ENCODE measurements at places on chromosomes 4 and X. TPM values are rescaled to one million over a fixed set of nuclear protein-coding genes. Genes with fewer than 3 reads are reported as not detected.

FOXP3 gene
- polyA plus RNA-seq: not detected

TMPRSS11D gene
- 0.07 TPM for polyA plus RNA-seq

STBD1 gene
- 8.8 TPM for polyA plus RNA-seq

DDX53 gene
- polyA plus RNA-seq: not detected

BRS3 gene
- polyA plus RNA-seq: not detected

BEND2 gene
- not detected for polyA plus RNA-seq

DNA sequence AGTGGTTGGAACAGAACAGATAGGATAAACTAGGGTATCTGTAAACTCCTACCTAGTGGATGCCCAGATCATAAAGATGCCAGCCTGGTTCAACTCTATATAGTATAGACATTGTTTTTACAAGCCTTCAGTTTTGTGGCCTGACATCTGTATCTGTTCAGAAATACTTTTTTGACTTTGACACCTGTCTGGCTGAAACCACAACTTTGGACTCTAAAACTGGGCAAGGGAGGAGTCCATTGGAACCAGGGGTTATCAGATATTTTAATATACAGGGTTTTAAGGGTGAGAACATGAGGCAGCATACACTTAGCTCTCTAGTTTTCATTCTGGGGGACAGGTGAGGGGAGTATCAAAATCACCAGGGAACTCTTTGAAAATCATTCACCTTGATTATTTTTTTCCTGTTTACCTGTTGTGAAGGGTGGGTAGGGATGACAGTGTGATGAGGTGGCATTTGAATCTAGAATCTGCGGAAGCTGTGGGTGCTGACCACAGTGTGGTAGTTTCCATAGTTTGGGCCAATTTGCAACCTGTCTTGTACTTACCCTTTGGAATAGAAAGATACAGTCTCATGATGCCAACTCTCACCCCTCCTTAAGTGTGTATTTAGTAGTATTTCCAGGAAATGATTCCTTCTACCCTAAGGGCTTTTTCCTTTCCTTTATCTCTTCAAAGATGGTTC, 20.6 kb downstream of the GAB1 start:
- no peak for DNase-seq

- DNase-seq: no peak
These were observed 11.4 kb upstream of the KCND1 start for GRCh38 chrX:48983081-48983480.

DNA sequence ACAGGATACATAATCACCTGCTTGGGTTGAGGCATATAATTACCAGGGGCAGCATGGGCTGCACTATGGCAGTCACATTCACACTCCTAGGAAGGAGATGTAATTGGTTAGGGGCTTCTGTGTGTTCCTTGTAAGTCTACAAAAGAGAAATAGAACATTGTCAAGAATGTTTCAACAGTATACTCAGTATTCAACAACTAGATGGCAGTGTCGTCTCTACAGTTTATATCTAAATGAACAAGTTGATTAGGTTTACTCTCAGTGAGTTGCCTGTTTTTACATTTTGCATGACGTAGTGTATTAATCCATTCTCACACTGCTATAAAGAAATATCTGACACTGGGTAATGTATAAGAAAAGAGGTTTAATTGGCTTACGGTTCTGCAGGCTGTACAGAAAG, 50.5 kb upstream of the RAB33B start:
- no peak for DNase-seq

DNA sequence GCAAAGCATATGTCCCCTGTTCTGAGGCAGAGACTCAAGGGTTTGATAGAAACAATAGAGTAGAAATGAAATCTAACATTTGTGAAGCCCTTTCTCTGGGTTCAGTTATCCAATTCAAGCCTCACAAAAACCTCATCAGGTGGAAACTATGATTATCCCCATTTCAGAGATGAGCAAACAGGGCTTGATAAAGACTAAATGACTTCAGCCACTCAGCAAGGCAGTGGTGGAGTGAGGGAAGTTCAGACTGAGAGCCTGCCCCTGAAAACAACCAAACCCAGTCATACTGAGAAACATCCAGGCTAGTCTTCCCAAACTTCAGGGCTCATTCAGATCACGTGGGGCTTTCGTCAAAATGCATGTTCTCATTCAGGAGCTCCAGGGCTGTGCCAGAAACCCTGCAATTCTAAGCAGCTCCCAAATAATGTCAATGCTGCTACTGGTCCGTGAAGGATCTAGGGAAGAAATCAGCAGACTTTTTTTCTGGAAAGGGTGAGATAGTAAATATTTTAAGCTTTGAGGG, 109.6 kb upstream of the KIT start:
- no peak for DNase-seq

DNA sequence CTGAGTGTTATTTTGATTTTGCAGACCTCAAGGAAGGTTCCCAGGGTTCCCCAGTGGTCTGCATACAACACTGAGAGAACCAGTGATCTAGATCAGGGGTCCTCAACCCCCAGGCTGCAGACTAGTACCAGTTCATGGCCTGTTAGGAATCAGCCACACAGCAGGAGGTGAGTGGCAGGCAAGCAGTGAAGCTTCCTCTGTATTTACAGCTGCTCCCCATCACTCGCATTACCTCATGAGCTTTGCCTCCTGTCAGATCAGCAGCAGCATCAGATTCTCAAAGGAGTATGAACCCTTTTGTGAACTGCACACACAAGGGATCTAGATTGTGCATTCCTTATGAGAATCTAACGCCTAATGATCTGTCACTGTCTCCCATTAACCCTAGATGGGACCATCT, 28.5 kb downstream of the EDNRA start:
- DNase-seq: no peak

DNA sequence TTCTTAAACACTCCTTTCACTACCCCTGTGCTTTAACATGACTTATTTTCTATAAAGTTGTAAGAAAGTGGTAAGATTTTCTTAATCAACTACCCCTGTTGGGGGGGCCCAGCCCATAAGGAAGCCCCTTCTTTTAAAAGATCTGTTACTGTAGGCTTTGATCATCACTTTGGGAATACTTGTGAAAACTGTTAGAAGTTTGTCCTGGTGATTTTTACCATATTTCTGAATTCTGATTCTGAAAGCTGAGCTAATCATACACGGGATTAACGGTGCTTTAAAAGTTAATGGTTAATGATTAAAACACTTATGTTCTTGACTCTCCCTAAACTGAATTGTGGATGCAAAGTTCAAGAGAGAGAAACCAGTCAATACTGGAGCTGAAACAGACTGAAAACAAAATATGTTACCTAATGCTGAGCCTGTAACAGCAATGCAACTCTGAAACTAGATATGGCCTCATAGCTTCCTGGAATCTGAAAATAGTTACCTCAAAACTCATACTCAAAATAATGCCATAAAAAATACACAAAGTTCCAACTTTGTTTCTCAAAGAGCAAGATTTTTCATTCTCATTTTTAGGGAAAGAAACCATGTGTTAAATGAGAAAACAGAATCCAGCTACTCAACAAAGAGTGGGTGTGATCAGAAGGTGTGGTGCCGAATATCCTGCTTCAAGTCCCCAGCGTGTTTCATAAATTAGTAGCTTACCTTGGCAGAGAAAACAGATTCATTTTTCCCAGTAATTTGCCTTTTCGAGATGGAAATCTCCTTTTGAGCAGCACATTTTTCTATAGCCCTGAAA, 31.6 kb downstream of the ADH7 start:
- DNase-seq: no peak

DNA sequence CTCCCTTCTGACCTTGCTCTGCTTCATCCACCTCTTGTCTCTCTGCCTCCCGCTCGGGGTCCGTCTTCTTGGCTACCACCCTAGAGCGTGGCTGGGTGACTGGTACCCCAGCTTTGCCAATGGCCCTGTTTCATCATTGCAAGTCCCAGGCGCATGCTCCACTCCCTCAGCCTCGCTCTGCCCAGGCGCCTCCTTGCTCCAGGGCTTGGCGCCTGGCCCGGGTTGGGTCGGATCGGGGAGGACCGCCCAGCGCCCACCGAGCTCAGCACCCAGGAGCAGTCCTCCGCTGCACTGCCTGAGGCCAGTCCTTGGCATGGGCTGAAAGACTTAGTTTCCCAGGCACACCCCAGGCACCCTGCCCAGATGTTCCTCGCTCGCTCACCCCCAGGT, 577 bp downstream of the BGN start:
- DNase-seq: no peak

DNA sequence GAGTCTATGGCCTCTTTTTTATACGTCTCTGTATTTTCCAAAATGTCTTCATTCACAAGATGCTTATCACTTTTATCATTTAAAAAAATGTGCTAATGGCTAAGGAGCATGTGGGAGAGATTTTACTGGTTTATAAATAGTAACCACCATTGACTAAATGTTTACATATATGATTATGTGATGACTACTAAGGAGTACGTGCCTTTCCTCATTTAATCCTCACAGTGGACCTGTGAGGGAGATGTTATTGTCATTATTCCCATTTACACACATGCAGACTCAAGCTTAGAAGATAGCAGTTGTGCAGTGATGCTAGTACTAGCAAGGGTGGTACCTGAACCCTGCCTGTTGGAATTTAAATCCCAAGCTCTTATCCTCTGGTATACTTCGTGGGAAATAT, 2.4 kb downstream of the SRD5A3 start:
- DNase-seq: no peak

DNA sequence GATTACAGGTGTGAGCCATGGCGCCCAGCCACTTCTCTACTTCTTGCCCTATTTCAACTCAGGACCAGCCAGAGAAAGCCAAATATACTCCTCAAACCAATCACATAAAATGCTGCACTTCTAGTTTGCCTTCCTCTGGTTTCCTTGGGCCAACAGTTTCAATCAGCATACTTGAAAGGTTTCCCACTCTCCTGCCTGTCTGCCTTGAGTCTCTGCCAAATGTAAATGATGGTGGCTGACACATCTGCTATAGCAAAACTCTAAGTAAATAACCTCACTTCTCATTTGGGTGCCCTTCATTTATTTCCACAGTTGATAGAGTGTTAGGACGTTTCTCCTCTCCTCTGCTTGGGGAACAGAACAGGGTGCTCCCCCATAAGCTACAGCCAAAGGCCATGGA, 36.4 kb upstream of the PPA2 start:
- no peak for DNase-seq

DNA sequence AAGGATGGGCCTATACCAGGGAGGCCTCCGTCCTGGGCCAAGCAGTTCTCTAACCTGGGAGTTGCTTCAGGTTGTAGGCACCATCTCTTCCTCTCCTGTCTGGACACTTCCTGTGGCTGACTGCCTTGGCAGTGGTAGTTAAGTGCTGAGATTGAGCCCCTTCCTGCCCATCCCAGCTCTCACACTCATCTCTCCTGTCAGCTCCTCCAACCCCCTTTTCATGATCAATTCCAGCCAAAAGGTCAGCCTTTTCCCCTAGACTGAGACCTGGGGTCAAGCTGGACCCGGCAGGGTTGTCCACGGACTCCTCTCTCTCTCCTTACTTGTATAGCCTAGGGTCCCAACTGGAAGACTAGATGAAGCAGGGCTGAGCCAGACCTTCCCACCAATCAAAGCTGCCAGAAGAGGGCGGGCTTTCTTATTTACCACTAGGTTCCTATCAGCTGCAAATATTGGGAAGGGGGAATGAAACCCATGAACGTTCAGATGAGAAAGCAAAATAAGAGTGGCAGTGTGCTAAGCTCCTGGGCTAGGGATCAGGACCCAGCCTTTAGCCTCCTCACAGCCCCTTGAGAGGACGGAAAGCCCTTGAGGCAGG, 34.5 kb downstream of the KDM5C start:
- no peak for DNase-seq

DNA sequence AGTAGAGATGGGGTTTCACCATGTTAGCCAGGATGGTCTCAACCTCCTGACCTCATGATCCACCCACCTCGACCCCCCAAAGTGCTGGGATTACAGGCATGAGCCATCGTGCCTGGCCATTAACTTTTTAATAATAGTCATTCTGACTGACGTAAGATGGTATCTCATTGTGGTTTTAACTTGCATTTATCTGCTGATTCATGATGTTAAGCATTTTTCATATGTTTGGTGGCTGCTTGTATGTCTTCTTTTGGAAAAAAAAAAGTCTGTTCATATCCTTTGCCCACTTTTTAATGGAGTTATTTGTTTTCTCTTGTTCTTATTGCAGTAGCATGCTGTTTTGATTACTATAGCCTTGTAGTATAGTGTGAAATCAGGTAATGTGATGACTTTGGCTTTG, 45.8 kb downstream of the ANXA10 start:
- no peak for DNase-seq

DNA sequence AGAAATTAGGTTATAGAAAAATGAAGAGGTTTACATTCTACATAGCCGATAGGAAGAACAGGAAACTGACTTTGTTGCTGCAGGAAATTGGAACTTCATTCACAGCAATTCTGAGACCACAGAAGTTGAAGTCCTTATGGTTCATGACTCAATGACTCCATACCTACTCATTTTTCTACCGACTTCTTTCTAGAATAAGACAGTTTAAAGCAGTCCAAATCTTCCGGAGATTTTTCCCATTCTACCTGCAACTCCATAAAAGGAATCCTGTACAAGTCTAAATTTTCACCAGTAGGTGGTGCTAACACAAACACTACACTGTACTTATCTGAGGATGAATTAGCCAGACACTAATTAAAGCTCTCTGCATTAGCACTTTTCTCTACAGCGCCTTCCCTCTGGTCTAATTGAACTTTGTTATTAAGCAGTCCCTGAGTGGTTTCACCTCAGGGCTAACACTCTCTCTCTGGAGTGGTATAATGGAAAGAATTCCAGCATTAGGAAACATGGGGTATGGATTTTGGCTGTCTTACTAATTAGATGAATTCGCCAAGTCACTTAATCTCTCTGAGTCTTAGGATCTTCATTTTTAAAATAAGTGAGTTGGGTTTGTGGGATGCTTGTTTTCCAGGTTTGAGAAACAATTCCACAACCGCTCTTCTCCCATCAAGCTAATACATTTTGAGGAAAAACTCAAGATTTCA, 167.9 kb downstream of the SMIM20 start:
- no peak for DNase-seq

- DNase-seq: no peak
These were observed 42.9 kb downstream of the WWC2 start for GRCh38 chr4:183141997-183142396.

- no peak for DNase-seq
These were observed 558.4 kb upstream of the IGFBP7 start for GRCh38 chr4:57668621-57669020.

DNA sequence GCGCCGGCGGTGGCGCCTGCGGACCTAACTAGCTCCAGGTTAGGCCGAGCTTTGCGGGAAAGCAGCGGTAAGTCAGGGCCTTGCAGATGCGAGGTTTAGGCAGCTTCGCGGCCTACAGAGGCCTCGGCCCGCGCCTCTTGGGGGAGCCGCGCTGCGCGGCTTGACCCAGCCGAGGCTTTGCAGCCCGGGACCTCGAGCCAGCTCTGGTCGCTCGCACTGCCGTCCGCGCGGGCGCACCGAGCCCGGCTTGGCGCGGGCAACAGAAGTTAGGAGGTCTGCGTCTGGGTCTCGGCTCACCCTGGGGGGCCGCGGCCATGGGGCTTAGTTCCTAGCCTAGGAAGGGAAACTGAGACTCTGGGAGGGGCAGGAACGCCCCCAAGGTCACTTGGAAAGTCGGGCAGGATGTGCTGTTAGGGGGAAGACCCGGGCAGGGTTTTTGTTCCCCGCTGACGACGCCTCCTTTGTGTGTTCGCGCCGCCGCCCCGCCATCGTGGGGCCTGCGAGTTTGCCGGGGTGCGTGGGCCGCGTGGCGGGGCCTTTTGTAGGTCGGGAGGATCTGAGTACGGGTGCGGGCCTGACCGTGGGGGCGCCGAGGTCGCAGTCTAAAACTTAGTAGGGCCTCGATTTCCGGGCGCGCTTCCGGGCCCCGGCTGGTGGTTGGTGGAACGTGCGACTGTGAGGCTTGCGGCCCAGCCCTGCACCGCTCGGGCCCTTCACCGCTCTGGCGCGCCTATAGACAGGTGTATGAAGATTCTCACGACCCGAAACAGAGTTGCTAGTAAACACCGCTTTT, 482 bp downstream of the RNF4 start:
- no peak for DNase-seq

- no peak for DNase-seq
These were observed 70.3 kb downstream of the SH3RF1 start for GRCh38 chr4:169200361-169201030.
